ENCODE measurements at places on chromosomes 6 and 20.

GRCh38 chr6:69883551-69883950 is 17.2 kb downstream of the COL19A1 start:
- no peak overlapping the region for H3K4me3 ChIP-seq
- no peaks in the 10 kb centered on the region for H3K36me3 ChIP-seq
- H3K27ac ChIP-seq = no peak overlapping the region
- no peak for DNase-seq
- no peaks in the 10 kb centered on the region for H3K27me3 ChIP-seq
- H3K4me1 ChIP-seq = no peaks in the 10 kb centered on the region

GRCh38 chr6:40506954-40507353 is 80.2 kb downstream of the LRFN2 start:
- DNase-seq = no peak
- no peak overlapping the region for H3K4me3 ChIP-seq
- no peaks in the 10 kb centered on the region for H3K36me3 ChIP-seq
- H3K27ac ChIP-seq = no peak overlapping the region
- no peaks in the 10 kb centered on the region for H3K27me3 ChIP-seq

DNA sequence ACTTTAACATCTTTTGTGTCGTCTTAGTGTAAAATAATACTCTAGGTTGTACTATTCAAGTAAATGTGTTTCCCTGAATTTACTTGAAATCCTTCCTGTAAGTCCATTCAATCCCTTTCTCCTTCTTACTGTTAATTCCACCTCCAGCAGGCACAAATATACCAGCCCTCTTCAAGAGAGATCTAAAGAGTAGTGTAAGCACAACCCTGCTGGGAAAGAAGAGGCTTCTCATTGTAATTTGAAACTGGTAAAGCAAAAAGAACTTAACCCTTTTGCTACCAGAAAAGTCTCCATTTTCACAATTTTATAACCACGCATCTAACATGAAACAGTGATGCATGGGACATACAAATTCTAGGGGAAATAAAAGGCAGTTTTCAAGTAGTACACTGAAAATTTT is at the start of gene BMP5:
Gene BMP5 (minus strand): TSS at position 191 of the 400 bp plus-strand sequence. CDS start 725 bp downstream, outside the sequence.
- peak within 1 kb of the TSS; percentile 38 for H3K4me3 ChIP-seq
- H3K27me3 ChIP-seq = no peaks in the 10 kb centered on the region
- H3K36me3 ChIP-seq = no peaks in the 10 kb centered on the region
- H3K27ac ChIP-seq = peak within 1 kb of the TSS; percentile 25
- peak; percentile 22 for DNase-seq

- no peak overlapping the region for H3K27ac ChIP-seq
- DNase-seq = no peak
- H3K4me3 ChIP-seq = no peak overlapping the region
- H3K4me1 ChIP-seq = peaks cover 11% of the 10 kb centered on the region
- H3K36me3 ChIP-seq = peaks cover 11% of the 10 kb centered on the region
- no peaks in the 10 kb centered on the region for H3K27me3 ChIP-seq
Observed at GRCh38 chr6:39111280-39111679, 3.7 kb downstream of the SAYSD1 start.

DNA sequence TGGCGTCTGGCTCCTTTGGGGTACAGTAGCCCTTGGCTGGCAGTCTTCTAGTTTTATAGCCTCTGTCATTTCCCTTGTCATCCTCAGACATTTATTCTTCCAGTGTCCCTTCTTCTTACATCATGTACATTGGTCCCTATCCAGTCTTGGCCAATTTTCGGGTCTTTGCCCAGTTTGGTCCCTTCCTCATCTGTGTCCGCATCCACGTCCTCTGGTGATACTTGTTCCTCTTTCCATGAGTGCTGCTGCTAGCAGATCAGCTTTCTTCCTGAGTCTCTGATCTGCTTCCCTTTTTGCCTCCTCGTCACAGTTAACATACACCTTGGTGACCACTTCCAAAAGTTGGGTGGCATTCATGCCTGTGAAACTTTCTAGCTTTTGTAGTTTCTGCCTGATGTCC is 86.2 kb upstream of the GPR6 start:
- H3K27ac ChIP-seq = no peak overlapping the region
- no peaks in the 10 kb centered on the region for H3K4me1 ChIP-seq
- H3K36me3 ChIP-seq = no peaks in the 10 kb centered on the region
- DNase-seq = no peak
